SHP77 (cell line): ENCODE measurements at places on chromosomes 7 and 10.

- no peak for DNase-seq
Measured at GRCh38 chr10:30834153-30834552, 197.5 kb downstream of the ZNF438 start.

DNA sequence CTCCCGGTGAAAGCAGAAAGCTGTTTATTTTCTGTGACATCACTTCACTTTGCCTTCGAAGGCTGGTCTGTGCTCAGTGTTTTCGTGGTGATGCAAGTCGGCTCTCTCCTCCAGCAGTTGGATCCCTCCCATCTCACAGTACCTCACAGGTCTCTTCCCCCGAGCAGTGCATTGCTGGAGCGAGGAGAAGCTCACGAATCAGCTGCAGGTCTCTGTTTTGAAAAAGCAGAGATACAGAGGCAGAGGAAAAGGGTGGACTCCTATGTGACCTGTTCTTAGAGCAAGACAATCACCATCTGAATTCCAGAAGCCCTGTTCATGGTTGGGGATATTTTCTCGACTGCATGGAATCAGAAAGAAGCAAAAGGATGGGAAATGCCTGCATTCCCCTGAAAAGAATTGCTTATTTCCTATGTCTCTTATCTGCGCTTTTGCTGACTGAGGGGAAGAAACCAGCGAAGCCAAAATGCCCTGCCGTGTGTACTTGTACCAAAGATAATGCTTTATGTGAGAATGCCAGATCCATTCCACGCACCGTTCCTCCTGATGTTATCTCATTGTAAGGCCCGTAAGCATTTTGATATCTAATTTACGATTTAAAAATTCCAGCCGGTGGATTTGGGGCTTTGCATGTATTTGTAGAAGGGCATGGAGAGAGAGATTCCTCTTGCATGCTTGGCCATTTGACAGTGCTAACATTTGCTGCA, at the start of gene LGI1:
Gene LGI1, plus strand, starts transcription at position 136 of the 707 bp plus-strand sequence. Its CDS starts 209 bp downstream, at position 345.
- no peak for DNase-seq

GRCh38 chr10:71717551-71717951, 2.0 kb downstream of the C10orf105 start:
- DNase-seq: no peak

DNA sequence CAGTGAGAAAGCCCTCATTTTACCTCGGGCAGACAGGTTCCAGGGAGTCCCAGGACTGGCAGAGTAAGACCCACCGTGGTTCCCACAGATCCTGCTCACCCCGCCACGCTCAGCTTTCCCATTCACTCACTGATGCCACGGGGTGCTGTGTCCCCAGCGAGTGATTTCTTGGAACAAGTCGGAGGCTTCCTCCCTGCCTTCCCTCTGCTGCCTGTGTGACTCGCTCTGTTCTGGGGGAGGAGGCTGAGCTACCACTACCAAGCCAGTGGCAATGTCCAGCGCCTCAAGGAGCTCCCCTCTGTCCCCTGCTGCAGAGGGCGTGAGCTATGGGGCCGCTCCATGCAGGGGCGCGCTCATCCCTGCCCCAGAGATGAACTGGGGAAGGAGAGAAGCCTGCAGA, 12.6 kb downstream of the IL15RA start:
- DNase-seq: no peak

DNA sequence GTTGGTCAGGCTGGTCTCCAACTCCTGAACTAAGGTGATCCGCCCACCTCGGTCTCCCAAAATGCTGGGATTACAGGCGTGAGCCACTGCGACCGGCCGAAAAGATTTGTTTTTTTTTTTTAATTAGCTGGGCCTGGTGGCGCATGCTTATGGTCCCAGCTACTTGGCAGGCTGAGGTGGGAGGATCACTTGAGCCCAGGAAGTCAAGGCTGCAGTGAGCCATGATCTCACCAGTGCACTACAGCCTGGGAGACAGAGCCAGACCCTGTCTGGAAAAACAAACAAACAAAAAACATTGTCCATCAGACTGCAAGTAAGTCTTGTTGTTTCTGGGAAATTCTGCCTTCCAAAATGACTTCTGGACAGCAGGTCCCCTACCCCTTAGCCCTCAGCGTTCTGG, 16.3 kb upstream of the ZNF212 start:
- DNase-seq: no peak

DNA sequence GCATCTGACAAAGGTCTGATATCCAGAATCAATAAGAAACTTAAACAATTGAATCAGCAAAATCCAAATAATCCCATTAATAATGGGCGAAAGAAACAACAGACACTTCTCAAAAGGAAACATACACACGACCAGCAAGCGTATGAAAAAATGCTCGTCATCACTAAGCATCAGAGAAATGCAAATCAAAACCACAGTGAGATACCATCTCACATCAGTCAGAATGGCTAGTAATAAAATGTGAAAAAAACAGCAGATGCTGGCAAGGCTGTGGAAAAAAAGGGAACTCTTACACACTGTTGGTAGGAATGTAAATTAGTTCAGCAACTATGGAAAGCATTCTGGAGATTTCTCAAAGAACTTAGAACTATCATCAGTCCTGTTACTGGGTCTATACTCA, 496.7 kb downstream of the SH2D4B start:
- DNase-seq: no peak

DNA sequence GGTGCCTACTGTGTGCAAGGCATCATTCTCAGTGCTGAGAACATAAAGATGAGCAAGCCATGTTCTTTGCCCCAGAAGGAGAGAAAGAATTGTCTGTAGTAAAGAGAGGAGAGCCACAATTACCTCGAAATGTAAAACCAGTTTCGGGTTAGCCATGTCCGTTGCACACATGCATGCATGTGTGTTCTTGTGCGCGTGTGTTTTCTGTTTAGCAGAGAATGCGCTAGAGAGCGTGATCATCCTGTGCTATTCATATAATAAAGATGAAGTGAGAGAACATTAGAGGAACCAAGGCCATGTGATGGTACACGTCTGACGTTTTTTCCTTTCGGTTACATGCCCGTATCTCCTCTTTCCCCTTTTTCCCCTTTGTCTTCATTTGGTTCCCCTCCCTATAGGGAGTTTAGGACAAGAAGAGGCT, 158.2 kb downstream of the CELF2 start:
- DNase-seq: no peak

DNA sequence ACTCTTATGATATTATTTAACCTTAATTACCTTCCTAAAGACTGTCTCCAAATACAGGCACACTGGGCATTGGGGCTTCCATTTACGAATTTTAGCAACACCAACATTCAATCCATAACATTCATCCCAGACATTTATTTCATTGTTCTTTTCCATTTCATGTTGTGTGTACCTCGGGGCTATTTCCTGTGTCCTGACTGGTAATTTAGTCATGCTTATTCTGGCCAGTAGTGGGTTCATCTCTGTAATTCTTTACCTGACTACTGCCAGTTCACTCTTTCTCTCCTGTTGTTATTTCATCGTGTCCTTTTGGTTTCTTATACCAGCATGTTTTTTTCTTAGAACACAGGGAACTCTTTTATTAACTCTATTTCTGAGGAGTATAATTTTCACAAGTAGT, 225.7 kb downstream of the PLXDC2 start:
- DNase-seq: no peak

GRCh38 chr10:97854743-97855142, 5.1 kb downstream of the GOLGA7B start:
- DNase-seq: no peak

DNA sequence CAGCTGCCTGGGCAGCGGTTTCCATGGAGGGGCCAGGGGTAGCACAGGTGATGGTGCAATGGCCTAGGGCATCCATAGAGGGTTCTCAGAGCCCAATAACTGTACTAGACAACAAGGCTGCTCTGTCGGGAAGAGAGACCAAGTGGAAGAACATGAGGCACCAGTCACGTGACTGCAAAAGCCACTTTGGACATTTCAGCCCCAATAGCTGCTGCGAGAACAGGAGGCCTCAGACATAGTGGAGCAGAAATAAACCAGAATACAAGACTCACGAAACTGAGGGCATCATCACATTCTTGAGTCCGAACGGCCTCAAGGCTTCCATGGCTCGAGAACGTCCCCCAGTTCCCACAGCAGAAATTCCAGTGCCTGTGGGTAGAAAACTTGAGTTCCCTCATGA, 32.3 kb upstream of the FIS1 start:
- no peak for DNase-seq

GRCh38 chr7:33563651-33564050, 341.7 kb upstream of the BMPER start:
- DNase-seq: no peak

- no peak for DNase-seq
Measured at GRCh38 chr7:33559324-33559710, 346.0 kb upstream of the BMPER start.

DNA sequence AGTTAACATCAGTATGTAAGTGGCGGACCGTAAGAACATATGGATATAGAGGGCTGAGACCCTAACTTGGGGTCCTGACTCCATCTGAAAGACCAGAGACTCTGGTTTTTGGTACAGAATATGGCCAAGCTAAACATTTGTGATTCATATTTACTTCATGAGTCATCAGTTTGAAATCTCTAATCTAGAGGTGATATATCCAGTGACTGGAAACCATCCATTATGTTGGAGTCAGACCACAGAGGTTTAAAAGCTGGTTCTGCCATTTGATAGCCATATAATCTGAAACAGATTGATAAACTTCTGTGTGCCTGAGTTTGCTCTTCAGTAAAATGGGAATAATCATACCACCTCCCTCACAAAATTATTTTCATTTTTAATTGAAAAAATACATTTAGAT, 505.3 kb downstream of the SORCS3 start:
- no peak for DNase-seq
